RPMI7951 (cell line): ENCODE measurements at places on chromosomes 3 and 15. TPM values are rescaled to one million over a fixed set of nuclear protein-coding genes. Genes with fewer than 3 reads are reported as not detected.

The CPA3 gene
- not detected in 2 replicates for total RNA-seq

The SPCS1 gene
- 209 and 214 TPM in 2 replicates for total RNA-seq

GRCh38 chr3:69425249-69425648, 39.4 kb upstream of the FRMD4B start:
- DNase-seq = peak; percentile 35

GRCh38 chr3:127990461-127990860, 61.8 kb upstream of the SEC61A1 start:
- peak; percentile 63 for DNase-seq

DNA sequence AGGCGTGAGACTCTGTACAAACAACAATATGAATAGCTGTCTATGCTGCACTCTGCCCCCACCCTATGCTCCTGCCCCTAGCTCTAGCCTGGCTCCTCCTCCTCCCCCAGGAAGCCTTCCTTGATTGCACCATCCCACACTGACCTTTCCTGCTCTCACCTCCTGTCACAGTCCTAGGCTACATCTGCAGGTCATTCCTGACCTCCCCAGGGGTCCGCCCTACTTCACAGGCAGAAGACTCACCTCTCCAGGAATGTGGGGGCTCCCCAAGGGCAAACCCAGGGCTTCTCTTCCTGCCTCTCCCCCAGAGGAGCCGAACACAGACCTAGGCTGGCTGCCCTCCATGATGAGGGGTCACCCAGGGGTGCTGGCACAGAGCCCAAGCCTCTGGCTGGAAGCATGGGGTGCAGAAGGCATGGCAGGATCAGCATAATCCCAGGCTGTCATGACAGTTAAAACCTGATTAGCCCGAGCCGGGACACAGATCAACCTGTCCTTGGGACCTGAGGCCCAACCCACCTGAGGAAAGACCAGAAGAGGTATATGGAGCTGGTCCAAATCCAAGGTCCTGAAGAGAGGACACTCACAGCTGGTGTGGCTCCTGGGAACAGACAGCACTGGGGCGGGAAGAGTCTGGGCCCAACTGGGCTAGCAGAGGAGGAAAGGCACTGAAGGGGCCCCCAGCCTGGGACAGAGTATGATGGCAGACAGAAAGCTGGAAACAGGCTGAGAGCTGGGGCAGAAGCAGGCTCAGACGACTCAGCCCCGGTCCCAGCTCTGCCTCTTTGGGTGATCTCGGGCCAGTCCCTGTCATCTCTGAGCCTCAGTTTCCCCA, 5.9 kb downstream of the SEMA7A start:
- no peak for DNase-seq

DNA sequence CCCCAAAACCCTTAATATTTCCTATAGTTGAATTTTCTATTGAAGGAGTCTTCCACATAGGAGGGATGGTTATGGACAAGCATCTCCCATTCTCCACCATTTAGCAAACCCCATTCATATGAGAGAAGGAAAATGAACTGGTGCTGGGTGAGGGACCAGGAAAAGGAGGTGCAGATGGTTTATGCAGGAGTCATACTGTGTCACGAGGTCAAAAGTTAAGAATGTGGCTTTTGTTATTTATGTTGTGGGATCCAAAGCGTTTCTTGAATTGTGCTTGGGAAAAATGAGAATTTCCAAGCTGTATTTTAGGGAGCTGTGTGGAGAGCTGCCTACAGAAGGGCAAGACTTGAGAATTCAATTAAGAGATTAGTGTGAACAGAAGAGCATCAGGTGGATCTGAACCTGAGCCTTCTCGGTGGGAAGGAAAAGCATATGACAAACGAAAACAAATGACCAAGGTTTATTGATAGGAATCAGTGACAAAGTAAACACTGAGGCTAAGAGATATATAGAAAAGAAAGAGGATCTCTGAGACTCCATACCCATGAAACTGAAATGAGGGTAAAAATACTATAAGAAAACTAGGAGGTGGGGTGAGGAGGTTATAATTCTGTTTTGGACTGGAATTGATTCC, 473.3 kb upstream of the NR2F2 start:
- DNase-seq = peak; percentile 49

GRCh38 chr3:5054098-5054497, 68.0 kb upstream of the ARL8B start:
- no peak for DNase-seq

DNA sequence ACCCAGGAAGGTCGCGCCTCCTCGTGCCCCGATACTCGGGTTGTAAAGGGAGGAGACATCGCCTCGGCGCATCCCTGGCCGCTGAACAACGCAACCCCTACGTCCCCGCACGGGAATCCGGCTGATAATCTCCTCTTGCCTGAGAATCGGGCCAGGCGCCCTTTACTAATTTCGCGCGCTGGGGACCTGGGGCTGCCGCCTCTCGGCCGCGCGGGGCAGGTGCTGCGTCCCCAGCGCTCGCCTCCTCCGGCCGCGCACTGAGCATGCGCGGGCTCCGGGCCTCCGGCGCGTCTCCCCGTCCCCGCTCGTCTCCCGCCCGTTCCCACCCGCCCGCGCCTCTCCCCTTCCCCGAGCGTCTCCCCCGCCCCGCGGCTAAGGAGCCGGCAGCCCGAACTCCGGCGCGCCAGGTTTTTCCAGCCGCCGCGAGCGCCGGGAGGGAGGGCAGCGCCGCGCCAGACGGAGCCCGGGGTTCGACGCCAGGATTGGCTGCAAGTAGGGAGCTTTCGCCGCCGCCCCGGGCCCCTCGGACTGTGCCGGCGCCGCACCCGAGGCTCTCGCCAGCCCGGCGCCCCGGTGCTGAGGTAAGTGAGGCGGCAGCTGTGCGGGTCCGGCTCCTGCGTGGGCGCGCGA, at the start of gene CNTN4:
Gene CNTN4 (plus strand): TSS at position 469 of the 630 bp plus-strand sequence.
- DNase-seq = no peak

The PIGB gene
- total RNA-seq = 21.0 and 29.7 TPM in 2 replicates

DNA sequence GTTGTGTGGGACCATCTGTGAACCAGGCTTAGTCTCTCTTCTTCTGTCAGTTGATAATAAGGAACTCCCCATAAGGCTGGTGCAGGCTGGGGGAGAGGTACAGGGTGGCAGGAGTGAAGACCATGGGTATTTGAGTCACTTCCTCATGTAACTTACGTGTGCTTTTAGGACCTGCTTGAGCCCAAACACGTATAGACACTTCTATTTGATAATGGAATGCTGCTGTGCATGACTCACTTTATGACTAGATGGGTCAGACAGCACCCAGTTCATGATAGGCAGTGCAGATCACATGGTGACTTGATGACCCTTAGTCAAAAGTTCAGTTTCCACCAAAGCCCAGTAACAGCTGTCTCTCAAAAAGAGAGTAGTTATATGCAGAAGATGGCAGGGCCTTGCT, 490.9 kb downstream of the ZBBX start:
- DNase-seq = no peak

The CPEB1 gene
- total RNA-seq = 6.1 and 12.1 TPM in 2 replicates

The EIF4E3 gene
- 1.6 and 1.7 TPM in 2 replicates for total RNA-seq

DNA sequence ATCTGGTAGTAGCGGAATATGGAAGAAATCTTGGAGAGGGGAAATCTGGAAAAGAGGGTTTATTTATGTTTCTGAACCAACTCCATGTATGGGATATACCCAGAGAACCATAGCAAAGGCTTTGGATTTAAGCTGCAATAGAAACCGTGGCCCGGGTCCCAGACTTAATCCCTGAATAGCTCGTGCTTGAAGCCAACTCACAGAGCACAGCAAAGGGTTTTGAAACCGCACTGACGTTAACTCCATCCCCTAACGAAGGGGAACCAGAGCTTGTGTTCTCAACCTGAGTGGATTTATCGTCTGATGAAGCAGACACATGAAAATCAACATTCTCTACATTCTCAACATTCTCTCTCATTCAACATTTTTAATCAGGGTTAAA, 154.6 kb downstream of the APBA2 start:
- DNase-seq = no peak

DNA sequence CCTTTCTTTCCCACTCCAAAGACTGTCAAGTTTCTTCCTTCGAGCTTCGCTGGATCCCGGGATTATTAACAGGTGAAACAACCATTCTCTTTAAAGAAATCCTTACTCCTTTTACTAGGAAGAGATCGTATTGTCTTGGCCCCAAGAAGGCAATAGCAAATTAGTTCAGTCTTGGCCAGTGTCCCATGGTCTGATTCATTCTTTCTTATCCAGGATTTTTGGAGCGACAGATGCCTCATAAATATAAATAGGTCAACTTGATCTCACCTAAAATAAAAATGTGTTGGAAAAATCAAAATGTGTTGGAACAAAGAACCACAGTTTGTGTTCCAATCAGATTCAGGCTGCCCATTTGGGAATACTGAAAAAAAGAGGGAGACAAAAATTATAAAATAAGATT, 140.1 kb upstream of the TMEM108 start:
- DNase-seq = no peak

DNA sequence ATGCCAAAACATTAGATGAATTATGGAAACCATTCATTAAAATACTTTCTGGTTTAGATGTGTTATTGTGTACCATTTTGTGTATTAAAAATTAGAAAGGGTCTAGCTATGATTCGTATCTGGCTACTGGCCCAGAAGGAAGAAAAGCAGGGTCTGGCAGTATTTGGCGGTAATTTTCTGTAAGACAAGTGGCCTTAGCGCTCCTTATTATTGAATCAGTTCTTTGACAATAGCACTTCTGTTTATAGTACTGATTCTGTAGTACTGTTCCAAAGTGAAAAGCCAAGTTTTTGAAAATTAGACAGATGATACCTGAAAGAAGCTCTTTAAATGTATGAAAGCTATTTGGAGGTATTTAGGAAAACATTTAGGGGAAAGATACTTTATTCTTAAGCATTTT, 10.2 kb downstream of the GLCE start:
- DNase-seq = no peak

DNA sequence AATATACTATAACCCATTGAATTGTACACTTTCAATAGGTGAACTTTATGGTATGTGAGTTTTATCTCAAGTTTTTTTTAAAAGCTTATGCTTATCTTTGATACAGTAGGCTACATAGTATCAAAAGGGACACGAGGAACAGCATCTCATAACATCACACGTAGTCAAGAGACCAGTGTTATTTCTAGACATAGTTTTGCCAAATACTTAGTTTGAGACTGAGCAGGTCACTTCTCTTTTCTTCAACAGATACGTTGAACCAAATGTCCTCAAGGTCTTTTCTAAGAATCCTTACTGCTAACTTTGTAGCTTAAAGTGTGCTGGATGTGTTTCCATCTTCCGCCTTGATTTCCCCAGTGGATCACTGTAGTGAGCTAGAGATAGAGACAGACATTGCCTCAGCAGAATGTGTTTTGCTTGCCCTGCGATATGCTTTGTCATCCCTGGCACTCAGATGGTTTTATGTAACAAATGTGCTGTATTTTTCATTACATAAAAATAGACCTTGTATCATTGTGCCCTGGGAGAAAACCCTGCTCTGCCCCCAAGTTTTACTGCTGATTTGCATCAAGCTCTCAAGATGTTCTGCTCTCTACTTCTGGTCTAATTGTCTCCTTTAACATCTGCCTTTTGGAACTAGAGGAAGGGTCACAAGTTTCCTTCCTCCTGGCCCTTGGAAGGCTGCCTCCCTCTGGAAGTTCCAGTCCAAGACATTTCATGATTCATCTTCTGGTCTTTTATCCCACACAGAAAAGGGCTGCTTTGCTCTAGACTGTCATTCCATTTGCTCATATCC, 426.4 kb upstream of the RGMA start:
- no peak for DNase-seq

DNA sequence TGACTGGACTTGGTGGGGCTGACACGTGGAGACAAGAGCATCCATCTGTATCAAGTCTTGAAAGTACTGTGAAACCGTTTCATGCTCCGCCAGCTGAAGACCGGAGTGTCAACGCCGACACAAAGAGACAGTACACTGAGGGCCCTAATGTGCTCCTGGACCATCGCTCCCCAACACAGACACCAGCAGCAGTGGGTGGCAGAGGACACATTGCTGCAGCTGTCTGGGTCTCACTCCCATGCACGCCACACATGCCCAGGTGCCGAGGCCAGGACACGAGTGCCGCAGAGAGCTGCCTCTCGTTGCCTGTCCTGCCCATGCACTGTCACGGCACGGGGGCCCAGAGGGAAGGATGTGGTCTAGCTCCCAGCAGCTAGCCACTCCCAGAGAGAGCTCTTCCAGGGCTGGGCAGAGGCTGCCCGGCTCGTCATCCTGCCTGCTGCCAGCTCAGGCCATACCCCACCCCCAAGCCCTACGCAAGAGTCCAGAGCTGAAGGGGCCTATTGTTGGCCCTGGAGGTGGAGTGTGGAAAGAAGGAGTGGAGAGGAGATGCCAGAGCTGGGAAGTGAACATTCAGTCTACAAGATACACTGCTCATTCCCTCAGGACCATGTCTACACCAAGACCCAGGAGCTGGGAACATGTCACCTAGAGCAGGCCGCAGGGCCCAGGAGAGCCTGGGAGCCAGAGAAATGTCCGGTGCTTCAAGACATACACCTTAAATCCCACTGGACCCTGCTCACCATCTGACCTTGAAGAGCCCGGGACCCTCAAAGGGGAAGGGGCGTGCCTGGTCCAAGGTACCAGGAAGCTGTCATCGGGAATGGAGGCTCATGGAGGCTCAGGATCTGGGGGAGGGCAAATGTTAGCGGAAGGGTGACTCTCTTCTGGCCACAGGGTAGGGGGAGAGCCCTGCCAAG, 7.7 kb downstream of the TNK2 start:
- DNase-seq = peak; percentile 97

The CAMKV gene
- total RNA-seq = not detected in 2 replicates

The TTLL3 gene
- 4.7 and 7.4 TPM in 2 replicates for total RNA-seq

- no peak for DNase-seq
Observed at GRCh38 chr3:133505813-133506212, 67.7 kb upstream of the CDV3 start.

GRCh38 chr3:48960841-48961413, 29.1 kb upstream of the P4HTM start:
- no peak for DNase-seq

The WWTR1 gene
- 103 and 107 TPM in 2 replicates for total RNA-seq

- no peak for DNase-seq
Observed at GRCh38 chr15:47843124-47843663, 125.9 kb downstream of the SEMA6D start.

DNA sequence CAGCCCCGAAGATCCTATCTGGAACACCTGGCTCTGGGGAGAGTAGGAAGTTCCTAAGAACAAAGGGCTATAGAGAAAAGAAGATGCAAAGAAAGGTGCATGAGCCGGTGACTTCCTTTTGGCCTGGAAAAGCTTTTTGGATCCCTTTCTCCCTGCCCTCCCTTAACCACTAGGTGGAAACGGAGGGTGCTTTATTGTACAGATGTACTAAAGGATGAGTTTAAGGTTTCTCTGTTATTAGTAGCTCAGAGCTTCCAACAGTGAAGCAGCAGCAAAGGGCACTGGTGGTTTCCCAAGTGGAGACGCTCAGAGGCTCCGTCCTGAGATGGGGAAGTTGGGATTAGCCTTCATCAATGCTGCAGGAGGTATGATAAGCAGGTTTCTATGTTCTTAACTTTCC, 5.9 kb upstream of the ADGRG7 start:
- peak; percentile 61 for DNase-seq

The NOX5 gene
- 2.2 and 2.9 TPM in 2 replicates for total RNA-seq
